Nephron progenitor cell (in vitro differentiated cells): ENCODE measurements at places on chromosomes 4 and X.

GRCh38 chrX:122501652-122502051 lies 682.4 kb upstream of the GRIA3 start:
- no peak for DNase-seq

DNA sequence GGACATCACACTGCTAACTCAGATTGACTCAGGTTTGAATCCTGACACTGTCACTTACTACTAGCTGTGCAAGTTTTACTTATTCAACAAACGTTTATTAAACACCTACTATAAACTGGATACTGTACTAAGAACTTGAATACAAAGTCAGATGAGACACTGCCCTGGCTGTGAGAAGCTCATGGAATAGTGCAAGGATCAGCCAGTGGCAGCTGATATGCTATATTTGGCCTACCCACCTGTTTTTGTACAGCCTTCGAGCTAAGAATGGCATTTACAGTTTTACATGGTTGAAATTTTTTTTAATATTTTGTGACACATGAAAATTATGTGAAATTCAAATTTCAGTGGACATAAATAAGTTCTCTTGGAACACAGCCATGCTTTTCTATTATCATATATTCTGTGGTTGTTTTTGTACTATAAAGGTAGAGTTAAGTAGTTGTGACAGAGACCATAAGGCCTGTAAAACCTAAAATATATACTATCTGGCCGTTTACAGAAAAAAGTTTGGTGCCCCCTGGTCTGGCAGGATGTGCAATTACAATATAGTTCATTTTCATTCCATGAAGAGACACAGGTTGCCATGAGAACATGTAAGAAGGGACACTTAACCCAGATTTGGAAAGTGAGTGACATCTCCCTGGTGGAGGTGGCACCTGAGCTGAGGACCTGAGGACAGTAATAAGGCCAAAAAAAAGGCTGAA lies 3.4 kb upstream of the SEC24D start:
- no peak for DNase-seq

DNA sequence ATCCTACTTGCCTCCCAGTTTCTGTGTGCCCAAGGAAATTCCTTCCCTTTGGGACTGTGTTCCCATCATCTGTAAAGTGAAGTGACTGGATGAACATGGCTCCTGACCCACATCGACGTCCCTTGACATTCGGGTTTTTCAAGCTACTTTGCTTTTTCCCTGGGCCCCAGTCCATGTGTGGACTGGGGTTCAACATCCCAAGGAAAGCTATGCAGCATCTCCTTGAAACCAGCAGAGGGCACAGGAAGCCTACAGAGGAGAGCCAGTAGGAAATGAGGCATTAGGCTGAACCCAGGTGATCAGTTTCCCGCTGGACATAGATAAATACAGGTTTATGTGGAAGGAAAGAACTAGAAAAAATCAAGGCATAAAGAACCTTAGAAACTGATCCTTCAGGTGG lies 145.1 kb upstream of the ARHGEF9 start:
- peak; percentile 3 for DNase-seq

- no peak for DNase-seq
These were observed 568.5 kb downstream of the IQCM start for GRCh38 chr4:149247164-149247563.

- DNase-seq, result no peak
These were observed 597.1 kb upstream of the CT83 start for GRCh38 chrX:117059848-117060247.

- no peak for DNase-seq
These were observed 218.4 kb downstream of the ARHGAP10 start for GRCh38 chr4:147950261-147950660.

DNA sequence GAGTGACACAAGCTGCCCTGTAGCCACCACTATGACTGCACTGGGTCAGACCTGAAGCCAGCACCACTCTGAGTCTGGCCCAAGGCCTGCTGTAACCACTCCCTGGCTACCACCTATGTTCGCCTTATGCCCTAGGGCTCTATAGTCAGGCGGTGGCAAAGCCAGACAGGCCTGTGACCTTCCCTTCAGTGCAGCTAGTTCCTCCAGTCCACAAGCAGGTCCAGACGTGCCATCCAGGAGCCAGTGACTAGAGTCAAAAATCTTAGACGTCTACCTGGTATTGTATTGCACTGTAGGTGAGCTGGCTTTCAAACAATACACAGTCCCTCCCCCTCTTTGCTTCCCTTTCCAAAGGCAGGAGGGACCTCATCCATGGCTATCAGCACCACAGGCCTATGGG lies 54.0 kb upstream of the RNF128 start:
- no peak for DNase-seq
